T1000 (cell line): ENCODE measurements at places on chromosomes 7 and 10.

GRCh38 chr7:82036146-82036886 lies 266.5 kb upstream of the HGF start:
- DNase-seq = no peak

GRCh38 chr7:47957156-47957555 lies 8.9 kb upstream of the PKD1L1 start:
- no peak for DNase-seq

DNA sequence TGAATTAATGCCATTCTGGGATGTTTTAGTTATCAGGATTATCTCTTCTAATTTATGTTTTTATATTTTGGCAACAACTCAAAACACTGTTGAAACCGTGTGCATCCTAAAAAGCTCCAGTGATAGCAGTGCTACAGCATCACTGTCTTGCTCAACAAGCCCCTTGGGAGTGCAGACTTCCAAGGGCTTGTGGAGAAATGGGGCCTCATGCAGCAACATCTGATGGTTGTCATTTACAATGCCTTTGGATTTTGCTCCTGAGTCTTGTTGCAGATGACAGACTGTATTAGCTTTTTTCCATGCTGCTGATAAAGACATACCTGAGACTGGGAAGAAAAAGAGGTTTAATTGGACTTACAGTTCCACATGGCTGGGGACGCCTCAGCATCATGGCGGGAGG lies 515.4 kb downstream of the NEBL start:
- no peak for DNase-seq

DNA sequence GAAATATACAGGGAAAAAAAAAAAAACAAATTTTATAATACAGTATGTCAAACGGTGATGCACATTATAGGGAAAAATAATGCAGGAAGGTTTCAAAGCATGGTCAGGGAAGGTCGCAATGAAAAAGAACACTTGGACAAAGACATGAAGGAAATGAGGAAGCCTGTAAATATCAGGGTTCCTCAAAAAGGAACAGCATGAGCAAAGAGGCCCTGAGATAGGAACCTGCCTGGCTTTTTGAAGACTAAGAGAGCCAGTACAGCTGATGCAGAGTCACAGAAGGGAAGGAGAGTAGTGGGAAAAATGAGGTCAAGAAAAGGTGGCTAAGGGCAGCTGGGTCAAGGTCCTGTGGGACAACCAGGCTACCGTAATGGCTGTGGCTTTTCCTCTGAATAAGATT lies 1.9 kb downstream of the VPS41 start:
- no peak for DNase-seq

GRCh38 chr10:6347391-6347951 lies 144.7 kb downstream of the PFKFB3 start:
- no peak for DNase-seq

DNA sequence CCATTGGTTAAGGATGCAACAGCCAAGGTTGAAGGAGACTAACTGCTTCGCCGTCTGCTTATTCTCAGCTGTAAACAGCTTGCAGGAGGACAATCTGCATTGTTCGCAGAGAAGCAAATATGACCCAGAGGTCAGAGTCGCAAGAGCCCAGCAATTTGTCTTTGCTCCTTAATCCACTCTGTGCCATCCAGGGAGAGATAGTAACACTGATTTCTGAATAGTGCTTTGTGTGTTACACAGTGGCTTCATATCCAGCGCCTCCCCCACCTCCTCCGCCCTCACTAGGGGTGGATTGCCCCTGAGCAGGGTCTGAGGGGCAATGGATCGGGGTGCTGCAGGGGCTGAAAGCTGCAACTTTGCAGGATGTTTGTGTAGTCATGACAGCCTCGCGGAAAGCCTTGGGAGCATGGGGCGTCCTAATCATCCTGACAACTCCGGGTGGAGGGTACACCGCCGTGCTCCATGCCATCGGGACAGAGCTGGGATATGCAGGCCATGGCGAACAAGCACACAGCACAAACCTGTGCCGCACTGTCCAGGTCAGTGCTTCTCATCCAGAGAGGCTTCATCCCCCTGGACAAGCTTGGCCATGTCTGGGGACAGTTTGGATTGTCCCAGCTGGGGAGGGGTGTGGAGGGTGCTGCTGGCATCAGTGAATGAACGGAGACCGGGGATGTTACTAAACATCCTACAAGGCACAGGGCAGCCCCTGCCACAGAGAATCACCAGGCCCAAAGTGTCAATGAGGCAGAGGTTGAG lies 103.1 kb upstream of the INSIG1 start:
- no peak for DNase-seq

- DNase-seq = no peak
Observed at GRCh38 chr7:25399000-25399750, 170.9 kb upstream of the NPVF start.

DNA sequence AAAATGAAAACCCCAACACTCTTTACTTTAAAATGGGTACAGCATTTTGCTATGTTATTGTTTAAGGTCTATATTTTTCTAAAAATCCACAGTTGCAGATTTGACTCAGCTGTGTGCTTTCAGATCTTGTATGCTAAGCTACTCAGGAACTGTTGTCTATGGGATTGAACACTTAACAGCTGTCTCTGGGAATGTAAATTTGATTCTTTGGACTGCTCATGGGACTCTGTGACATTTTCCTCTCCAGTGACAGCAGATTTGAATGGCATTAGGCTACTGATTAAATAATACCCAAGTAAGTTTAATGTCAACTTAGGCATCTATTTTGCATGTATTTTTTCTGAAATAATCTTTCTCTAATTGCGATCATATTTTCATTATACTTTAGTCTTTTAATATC lies 1.7 kb upstream of the CD36 start:
- no peak for DNase-seq

GRCh38 chr7:10439027-10439426 lies 534.6 kb upstream of the PHF14 start:
- DNase-seq = no peak

DNA sequence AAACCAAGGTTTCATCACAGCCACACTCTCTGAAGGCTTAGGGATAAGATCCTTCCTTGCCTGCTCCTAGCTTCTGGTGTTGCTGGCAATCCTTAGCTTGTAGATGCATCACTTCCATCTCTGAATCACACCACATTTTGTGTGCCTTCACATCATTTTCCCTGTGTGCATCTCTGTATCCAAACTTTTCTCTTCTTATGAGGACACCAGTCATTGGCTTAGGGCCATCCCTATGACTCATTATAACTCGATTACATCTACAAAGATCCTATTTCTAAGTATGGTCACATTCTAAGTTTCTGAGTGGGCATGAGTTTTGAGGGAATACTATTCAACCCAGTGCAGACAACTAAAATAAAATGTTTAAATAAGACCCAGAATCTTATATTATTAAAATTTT lies 121.7 kb downstream of the C7orf25 start:
- DNase-seq = no peak

DNA sequence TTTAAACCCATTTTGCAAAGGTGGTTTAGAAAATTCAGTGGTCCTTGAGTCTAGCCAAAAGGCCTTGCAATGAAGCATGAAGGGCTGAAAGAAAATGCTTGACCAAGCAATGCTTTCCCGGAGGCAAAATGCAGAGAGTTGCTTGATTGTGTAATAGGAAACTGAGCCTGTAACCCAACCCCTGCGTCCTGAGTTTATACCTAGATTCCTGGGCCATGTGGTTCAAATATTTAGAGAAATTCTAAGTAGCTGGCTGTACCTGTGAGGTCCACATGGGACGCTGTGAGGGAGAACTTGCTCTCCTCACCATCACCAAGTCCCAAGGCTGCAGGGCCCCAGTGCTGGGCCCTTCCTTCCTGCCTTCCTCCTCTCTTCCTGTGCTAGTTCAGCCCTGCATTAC lies 45.7 kb downstream of the CXCL12 start:
- no peak for DNase-seq

GRCh38 chr7:38086857-38087256 lies 91.2 kb upstream of the STARD3NL start:
- DNase-seq = no peak

- DNase-seq = no peak
Observed at GRCh38 chr10:36111676-36112075, 469.6 kb upstream of the FZD8 start.
